ENCODE measurements at places on chromosomes 4 and X.
A peak's percentile ranks its signal among the peaks of the same experiment; 100 is the strongest.

DNA sequence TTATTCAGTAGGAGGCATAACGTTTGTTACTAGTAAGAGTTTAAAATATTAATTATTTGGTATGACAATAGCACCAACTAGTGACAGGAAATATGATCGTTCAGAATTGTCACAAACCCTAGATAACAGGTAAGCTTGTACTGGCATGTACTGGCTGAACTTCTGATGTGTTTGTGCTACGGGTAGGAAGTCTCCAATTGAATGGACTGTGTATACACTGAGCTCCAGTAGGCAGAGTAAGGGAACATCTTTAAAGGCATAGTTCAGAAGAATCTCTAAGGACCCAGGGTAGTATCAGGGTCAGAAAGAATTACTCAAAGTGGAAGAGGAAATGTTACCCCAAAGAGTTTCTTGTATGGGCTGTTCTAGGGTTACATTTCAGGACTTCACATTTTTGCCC is 230.4 kb downstream of the EDA2R start:
- no peak for DNase-seq

- DNase-seq, result peak; percentile 10
Observed at GRCh38 chrX:545452-545885, 85.1 kb upstream of the SHOX start.

- no peak for DNase-seq
Observed at GRCh38 chr4:108155373-108155772, 13.4 kb downstream of the LEF1 start.

GRCh38 chr4:173584506-173584905 is 54.5 kb upstream of the HAND2 start:
- no peak for DNase-seq

GRCh38 chr4:187218705-187219245 is 495.1 kb upstream of the FAT1 start:
- no peak for DNase-seq

DNA sequence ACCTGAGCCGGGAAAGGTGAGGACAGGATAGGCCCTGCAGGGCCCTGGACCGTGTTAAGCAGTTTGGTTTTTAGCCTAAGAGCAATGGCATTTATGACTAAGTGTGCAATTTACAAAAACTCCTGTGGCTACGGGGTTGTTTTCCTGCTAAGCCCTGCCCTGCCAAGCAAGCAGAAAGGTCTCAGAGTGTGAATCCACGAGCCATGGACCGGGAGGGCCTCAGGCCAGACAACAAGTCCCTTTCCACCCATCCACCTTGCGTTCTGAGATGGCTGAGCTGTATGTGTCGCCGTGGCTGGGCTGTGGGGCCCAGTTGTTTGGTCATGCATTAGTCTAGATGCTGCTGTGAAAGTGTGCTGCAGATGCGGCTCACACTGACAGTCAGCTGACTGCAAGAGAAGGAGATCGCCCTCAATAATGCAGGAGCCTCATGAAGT is 33.9 kb upstream of the AFAP1 start:
- DNase-seq, result no peak

Data from non-pigmented ciliary epithelial cell (primary cell).